Fibroblast of skin of back (primary cell): ENCODE measurements at places on chromosomes 11 and 22.

- no peak for DNase-seq
These were observed 23.3 kb downstream of the PTDSS2 start for GRCh38 chr11:473415-473814.

DNA sequence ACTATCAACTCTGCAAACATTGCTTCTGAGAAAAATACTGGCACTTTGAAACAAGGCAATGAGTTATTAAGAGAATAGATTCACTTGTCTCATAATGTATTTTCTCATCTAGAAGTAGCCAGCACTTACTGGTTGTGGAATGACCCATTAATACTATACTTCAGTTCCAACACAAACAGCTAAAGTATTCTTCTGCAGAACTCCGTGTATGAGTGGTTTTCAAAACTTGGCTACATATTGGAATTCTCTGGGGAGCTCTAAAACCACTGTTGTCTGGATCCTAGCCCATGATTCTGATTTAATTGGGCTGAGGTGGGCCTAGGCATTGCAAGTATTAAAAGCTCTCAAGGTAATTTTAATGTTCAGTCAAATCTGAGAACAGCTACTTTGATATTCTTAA is 1416.4 kb upstream of the RAG2 start:
- DNase-seq, result peak; percentile 87

DNA sequence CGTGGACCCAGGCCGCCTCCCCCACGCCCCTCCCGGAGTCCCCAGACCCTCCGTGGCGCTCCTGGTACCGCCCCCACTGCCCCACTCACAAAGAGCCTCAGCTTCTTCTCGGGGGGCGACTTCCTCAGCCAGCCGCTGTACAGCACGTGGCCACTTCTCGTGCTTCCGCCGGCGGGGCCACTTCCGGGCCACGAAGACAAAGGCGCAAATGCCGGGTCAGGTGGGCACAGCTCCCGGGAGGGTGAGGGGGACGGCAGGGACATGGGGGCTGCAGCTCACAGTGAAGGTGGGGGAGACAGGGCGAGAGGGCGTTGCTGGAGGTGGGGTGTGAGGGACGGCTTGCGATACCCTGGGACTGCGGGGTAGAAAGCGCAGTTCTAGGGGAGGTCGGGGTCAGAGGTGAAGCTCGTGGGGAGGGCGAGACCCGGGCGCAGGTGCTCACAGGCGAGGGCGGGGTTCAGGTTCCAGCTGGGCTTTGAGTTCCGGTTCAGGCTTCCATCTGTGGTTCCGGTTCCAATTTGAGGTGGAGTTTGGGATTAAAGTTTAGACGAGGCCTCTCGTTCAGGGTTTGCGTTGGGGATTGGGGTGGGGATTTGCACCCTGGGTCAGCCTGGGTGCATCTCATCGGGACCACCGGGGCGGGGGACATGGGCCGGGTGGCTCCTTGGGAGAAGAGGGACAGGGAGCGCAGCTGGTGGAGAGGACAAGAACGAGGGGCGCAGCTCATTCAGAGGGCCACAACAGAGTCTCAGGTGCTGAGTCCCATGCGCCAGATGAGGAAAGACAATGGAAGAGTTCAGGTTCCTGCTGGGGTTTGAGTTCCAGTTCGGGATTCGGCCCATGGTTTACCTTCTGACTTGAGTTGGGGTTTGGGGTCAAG is at the start of gene GAB4:
TSS of gene GAB4 (minus strand) at position 371 of the 880 bp plus-strand sequence. CDS start at position 263, 108 bp downstream.
- no peak for DNase-seq

GRCh38 chr11:1499899-1500298 is 13.3 kb upstream of the MOB2 start:
- DNase-seq, result no peak

DNA sequence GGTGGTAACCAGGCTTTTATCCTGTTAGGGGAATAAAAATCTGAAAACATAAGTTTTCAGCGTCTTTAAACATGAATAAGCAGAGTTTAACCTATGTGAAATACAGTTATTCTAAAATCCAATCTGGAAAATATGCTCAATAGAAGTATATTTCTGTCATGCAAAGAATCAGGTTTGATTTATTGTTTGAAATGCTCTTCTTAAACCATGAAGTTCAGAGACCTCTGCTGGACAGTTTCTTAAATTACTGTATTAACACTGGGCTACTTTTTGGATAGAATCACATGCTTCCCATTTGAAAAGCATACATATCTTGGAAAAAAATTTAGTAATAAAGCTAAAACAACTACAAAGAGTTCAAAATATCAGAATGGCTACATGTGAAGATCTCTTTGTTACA is 25.4 kb downstream of the APIP start:
- peak; percentile 50 for DNase-seq
